ENCODE measurements at places on chromosomes 3 and 15.
A peak's percentile ranks its signal among the peaks of the same experiment; 100 is the strongest.

DNA sequence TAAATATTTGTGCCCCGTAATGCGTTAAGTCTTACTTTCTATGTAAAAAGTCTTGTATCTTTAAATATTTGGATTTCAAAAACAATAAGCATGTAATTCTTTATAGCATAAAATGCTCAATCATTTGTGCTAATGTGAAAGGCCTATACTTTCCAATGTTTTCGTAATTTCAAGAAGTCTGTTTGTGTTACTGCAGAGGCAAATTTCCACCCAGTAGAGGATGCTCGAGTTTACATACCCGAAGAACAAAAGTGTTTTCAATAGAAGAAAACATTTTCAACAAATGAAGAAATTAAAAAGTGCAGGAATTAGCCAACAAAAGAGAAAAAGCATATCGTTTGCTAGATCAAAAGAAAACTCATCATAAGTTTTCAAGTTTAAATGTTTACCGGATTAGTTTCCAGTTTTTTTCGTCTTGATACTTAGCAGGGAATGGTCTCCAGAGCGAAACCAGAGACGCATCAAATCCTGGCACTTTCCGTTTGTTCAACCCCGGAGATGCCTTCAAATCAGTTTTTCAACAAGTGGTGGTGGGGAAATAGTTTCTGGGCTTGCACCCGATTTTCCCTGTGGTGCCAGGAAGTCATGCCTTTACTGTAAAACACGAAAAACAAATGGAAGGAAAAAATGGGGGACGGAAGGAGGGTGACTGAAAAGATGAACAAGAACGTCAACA, 1.0 kb downstream of the CGGBP1 start:
- DNase-seq, result no peak

GRCh38 chr3:191412759-191413158, 48.2 kb upstream of the PYDC2 start:
- no peak for DNase-seq

GRCh38 chr15:39854161-39854560, 65.9 kb downstream of the GPR176 start:
- no peak for DNase-seq

DNA sequence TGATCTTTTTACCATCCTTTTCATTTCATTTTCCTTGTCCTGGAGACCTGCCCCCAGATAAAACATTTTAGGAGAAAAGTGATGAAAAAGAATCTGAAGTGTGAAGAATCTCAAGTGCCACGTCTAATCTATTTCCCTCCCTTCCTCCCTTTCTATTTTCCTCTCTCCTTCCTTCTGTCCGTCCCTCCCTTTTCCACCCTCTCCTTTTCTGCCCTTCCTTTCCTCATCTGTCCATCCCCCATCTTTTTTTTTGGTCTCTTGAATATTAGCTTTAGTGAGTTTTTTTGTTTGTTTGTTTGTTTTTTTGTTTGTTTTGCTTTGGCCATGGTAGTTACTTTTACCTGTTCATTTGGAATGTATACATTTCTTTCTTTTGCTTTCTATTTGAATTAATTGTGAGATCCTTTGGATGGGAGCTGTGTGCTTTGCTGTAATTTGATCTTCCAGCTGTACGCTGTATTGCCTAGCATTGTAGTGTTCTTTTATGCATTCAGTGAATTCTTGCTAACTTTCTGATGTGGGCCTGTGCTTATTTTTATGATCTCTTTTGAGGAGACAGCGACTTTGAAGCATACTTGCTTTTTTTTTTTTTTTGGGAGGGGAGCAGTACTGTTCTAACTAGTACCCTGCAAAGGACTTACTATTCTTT, 19.2 kb downstream of the CDIN1 start:
- DNase-seq, result no peak

DNA sequence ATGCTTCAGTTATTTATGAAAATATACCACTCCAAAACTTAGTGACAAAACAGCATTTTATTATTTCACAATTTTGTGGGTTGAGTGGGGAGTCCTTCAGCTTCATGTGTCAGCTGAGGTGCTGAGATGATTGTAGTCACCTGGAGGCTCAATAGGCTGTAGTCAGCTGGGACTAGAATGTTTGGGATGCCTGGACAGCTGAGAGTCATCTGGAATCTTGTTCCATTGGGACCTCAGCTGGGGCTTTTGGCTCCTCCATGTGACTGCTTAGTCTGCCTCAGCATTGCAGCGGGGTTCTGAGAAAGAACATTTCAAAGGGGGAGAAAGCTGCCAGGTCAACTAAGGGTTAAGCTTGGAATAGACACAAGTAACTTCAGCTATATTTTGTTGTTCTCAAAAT, 13.4 kb downstream of the STT3B start:
- DNase-seq, result no peak

- DNase-seq, result no peak
Measured at GRCh38 chr3:53377794-53378193, 30.5 kb upstream of the DCP1A start.

- DNase-seq, result peak; percentile 37
Measured at GRCh38 chr3:102512734-102513504, 78.1 kb downstream of the ZPLD1 start.

DNA sequence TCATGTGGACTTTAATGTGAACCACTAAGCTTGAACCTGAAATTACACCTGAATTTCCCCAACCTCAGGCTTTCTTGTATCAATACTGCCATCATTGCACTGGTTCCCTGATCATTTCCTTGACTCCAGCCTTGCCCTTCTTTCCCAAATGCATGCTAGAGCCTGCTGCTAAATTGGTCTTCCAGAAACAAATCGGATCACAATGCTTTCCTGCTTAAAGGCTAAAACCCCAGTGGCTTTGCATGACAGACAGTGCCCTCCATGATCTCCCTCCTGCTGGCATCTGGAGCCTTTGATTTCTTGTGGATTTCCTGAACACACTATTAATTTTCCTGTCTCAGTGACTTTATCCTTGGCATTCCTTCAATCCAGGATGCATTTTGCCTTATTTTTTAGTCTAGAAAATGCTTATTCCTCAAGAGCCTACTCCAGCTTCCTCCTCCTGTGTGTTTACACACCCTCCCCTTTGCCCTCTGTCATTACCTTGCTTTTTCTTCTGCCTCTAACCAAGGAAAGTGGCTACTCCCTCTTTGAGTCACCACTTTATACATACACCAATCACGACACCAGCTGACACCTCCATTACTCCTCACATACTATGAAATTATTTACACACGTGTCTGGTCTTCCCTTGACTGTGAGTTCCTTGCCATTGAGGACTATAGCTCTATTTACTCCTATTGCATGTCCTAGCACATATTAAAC, 214.6 kb downstream of the KCNAB1 start:
- DNase-seq, result no peak

GRCh38 chr3:52108302-52109232, 45.7 kb downstream of the POC1A start:
- DNase-seq, result no peak

DNA sequence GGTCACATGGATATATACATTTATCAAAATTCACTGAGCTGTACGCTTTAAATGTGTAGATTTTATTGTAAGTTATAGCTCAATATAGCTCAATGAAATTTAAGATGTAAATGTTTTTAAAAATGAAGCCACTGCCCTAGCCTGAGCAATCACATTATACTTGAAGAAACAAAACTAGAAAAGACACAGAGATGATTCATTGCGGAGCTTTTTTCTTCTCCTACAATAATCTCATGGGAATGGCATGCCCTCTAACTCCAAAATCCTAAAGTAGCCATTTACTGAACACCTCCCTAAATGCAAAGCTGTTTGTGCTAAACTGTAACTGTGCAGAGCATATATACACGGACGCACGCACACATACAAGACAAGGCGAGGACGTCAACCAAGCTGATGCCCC, 84.2 kb downstream of the MYO9A start:
- no peak for DNase-seq

- DNase-seq, result no peak
Measured at GRCh38 chr3:97736928-97737327, 27.6 kb upstream of the ARL6 start.

GRCh38 chr3:166743481-166744134, 636.5 kb downstream of the ZBBX start:
- DNase-seq, result no peak

- DNase-seq, result no peak
Measured at GRCh38 chr3:42822828-42823227, 13.6 kb downstream of the ACKR2 start.

- DNase-seq, result no peak
Measured at GRCh38 chr3:17129556-17129955, 244.8 kb downstream of the PLCL2 start.

- no peak for DNase-seq
Measured at GRCh38 chr15:68389936-68390817, 41.8 kb downstream of the ITGA11 start.

- DNase-seq, result no peak
Measured at GRCh38 chr3:188706599-188706998, 465.2 kb upstream of the TPRG1 start.

- no peak for DNase-seq
Measured at GRCh38 chr3:87733671-87734367, 325.0 kb downstream of the CGGBP1 start.

GRCh38 chr15:40549894-40550293, 14.9 kb downstream of the CCDC32 start:
- DNase-seq, result no peak

- no peak for DNase-seq
Measured at GRCh38 chr3:168155303-168155702, 59.6 kb upstream of the GOLIM4 start.

DNA sequence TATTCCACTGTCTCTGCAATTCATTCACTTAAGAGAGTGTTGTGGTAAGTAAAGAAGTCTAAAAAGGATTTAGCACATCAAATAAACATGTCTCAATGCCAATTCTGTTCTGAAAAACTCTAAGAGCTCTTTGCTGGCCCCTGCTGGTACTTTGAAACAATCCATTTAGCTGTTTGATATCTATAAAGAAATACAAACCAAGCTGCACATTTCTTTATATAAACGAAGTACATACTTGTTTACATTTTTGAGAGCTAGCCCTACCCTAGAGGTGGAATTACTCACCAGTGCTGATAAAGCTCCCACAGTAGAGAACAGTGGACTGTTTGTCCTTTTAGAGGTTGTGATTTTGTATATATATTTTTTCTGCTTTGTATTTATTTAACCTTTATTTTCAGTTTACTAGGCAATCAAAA, 75.5 kb downstream of the NEDD4 start:
- no peak for DNase-seq

GRCh38 chr3:134197681-134198261, 52.9 kb downstream of the RYK start:
- DNase-seq, result peak; percentile 8

- no peak for DNase-seq
Measured at GRCh38 chr3:188496390-188496789, 342.4 kb downstream of the LPP start.
